Activated naive CD4-positive, alpha-beta T cell treated with anti-CD3 and anti-CD28 coated beads, Interleukin-2, amount 50 U/mL, for 16 hours (primary cell): ENCODE measurements at places on chromosomes 4 and X.

DNA sequence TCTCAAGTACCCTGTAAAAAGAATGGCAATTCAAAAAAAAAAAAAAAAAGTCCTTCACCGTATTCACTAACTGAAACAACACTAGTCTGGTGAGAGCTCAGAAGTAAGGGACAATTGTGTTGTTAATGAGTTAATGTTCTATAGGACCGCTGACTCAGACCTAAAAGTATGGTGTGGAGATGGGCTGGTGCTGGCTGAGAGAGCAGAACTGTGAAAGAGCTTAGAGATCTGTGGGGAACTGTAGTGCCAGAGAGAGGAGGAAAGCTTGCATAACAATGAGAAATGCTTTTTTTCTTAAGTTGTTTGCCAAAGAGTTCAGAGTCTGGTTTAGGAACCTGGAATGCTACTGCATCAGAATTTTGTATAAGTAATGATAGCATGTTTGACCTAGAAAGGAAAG is 65.1 kb downstream of the LHFPL1 start:
- DNase-seq = no peak

DNA sequence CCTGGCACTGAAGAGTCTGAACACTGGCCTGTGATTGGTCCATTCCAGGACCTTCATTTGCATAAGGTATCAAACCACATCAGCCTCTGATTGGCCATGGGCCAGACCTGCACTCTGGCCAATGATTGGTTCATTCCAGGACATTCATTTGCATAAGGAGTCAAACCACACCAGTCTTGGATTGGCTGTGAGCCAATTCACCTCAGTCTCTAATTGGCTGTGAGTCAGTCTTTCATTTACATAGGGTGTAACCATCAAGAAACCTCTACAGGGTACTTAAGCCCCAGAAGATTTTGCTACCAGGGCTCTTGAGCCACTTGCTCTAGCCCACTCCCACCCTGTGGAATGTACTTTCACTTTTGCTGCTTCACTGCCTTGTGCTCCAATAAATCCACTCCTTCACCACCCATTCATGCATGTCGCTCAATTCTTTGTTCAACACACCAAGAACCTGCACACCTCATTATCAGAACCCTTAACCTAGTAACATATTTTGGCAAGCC is 14.2 kb upstream of the HERC5 start:
- no peak for DNase-seq

GRCh38 chrX:24380262-24381187 is 20.1 kb downstream of the SUPT20HL1 start:
- DNase-seq = no peak

DNA sequence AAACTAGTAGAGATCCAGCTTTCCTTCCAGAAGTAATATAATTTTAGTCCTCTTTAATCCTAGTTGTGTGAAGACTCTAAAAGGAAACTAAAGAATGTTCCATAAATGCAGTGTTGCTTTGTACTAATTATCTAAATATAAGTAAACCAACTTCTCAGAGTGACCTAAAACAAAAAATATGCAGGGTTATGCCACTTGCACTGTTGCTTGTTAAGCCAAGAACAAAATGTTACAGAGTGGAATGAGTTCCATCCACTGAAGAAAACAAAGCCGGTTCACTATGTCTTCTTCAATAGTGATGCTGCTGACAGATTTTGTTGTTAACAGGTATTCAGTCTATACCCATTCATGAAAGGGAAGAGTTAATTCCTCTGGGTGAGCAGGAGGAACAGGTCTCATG is 252.0 kb upstream of the DIAPH2 start:
- DNase-seq = no peak

GRCh38 chrX:56623316-56623715 is 59.9 kb downstream of the UBQLN2 start:
- no peak for DNase-seq

- no peak for DNase-seq
Measured at GRCh38 chr4:119206178-119206577, 6.3 kb upstream of the USP53 start.

DNA sequence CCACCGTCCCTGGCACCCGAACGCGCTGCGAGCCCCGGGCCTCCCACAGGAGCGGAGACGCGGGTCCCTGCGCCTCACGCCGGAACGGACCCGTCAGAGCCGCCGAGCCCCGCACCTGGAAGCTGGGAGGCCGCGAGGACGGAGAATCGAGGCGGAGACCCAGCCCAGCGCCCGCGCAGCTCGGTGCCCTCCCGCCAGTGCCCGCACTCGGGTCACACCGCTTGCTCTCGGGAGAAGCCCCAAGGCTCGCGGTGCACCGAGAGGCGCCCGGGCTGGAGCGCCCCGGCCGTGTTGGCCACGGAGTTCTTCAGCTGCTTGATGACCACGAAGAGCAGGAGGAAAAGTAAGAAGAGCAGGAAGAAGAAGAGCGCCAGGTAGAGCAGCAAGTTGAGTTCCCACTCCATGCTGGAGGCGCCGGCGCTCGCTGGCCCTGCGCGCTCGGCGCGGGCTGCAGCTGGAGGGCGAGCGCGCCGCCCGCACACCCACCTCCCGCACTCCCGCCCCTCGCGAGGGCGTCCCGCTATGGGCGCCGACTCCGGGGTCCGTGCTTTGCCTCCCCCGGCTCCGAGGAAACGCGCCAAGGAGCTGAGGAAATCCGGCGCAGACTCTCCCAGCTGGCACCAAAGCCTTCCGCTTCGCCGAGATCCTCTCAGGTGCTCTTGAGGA is at the start of gene SMIM43:
SMIM43 (minus strand) TSS at position 463 of the 666 bp plus-strand sequence; CDS start at position 404, 59 bp downstream.
- peak; percentile 12 for DNase-seq
